ENCODE measurements at places on chromosomes 12 and 14. TPM values are rescaled to one million over a fixed set of nuclear protein-coding genes. Genes with fewer than 3 reads are reported as not detected.

Gene CD69
- 0.98 TPM for total RNA-seq

Gene PTPN11
- 139 TPM for total RNA-seq

Gene PLEKHD1
- total RNA-seq = 0.08 TPM

Gene RPS6KA5
- total RNA-seq = 2.6 TPM

Gene SAMD15
- total RNA-seq = 1.4 TPM

Gene MMP14
- 32.9 TPM for total RNA-seq

Gene DDIT3
- total RNA-seq = 47.2 TPM

Gene PROX2
- not detected for total RNA-seq

Gene MSRB3
- total RNA-seq = 89.7 TPM

Gene CPNE6
- not detected for total RNA-seq

- no peak for DNase-seq
These were observed at the start of gene PLEK2 for GRCh38 chr14:67411820-67412421. TSS of gene PLEK2 (minus strand) at chr14:67412165. CDS start at chr14:67412059, 106 bp downstream.

- DNase-seq = no peak
These were observed 35.0 kb upstream of the FKBP4 start for GRCh38 chr12:2759733-2760132.

- no peak for DNase-seq
These were observed 19.0 kb upstream of the C14orf180 start for GRCh38 chr14:104560586-104560945.

- no peak for DNase-seq
These were observed 5.7 kb upstream of the C14orf93 start for GRCh38 chr14:23015618-23016017.

DNA sequence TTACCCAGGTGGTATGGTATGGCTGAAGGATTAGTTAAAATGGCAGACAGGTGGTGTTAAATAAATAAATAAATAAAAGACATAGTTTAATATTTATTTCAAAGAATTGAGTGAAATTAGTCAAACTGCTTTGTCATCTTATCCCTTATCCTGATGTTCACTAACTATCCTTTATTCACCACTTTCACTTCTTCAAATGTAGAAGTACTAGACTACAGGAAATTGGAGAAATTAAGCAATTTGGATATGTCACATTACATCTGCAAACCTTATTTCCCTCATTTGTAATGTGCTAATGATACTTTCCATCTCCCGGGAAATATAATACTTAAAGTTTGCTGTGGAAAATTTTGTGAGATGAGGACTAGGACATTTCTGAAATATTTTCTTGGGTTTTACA is 1195.7 kb downstream of the LRFN5 start:
- DNase-seq = no peak

DNA sequence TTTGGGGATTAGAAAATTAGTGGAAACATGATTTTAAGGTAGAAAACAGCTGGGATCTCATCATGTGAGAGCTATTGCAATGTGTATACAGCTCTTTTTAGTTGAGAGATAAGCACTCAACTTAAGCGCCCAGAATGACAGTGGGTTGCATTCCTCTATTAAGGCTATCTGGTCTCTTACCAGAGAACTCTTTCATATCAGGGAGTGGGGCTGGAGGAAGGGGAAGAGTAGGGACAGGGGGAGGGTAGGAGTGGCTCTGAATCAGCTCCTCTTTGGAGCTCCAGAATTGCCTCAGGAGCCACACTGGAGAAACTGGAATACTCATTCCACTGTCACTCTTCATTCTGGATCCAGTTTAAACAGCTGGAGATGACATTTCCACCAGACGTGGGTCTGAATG is 9.2 kb upstream of the PLEKHG3 start:
- DNase-seq = no peak

DNA sequence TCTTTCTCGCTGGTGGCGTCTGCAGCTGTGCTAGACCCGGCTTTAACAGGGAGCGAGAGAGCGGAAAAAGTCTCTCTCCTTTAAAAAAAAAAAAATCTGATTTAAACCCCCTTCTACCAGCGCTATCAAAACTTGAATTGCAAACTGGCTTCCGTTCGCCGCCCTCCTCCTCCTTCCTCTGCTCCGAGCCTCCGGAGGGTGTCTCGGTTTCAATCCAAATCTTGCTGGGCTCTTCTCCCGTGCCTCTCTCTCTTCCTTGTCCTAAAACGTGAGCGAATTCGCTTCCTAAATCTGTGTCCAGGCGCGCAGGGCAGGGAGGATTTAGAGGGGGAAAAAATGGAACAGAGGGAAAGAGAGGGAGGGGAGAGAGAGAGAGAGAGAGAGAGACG is 272 bp downstream of the TBX3 start:
- no peak for DNase-seq

DNA sequence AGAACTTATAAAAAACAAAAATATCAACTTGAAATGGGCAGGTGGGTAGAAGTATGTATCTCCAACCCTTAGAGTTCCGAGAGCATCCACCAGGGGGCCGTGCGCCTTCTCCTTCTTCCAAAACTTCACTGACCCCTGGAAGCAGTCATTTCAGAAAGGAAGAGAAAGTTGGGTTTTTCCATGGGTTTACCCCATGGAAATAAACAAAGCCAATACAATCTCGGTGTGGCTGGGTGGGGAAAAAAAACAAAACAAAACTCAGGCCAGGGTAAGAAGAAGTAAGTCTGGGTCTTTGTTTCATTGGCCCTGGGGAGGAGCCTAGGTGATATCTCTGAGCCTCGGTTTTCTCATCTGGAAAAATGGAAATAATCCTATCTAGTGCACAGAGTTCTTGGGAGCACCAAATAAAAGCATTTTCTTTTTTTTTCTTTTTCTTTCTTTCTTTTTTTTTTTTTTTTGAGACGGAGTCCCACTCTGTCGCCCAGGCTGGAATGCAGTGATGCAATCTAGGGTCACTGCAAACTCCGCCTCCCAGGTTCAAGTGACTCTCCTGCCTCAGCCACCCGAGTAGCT is 33.6 kb upstream of the HNF1A start:
- DNase-seq = peak; percentile 8

DNA sequence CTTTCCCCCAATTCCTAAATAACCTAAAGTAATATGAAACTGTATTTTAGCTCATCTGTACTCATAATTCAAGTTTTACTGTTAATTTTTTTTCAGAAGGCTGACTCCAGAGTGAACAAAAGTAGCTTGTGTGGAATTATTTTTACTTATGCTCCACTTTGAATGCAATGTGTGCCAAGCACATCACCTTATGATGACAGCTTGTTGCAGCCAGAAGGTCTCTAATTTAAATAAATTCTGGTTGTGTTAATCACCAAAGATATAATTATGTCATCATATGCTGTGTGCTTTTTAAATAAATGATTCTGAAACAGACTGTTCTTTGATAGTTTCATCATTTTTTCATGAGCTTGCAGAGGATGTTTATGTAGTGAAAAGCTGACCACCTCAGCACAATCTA is 283.1 kb downstream of the TMEM117 start:
- DNase-seq = no peak

GRCh38 chr14:74255281-74255680 is 16.0 kb downstream of the VSX2 start:
- DNase-seq = no peak

GRCh38 chr12:120584343-120585149 is 3.3 kb upstream of the POP5 start:
- DNase-seq = no peak

DNA sequence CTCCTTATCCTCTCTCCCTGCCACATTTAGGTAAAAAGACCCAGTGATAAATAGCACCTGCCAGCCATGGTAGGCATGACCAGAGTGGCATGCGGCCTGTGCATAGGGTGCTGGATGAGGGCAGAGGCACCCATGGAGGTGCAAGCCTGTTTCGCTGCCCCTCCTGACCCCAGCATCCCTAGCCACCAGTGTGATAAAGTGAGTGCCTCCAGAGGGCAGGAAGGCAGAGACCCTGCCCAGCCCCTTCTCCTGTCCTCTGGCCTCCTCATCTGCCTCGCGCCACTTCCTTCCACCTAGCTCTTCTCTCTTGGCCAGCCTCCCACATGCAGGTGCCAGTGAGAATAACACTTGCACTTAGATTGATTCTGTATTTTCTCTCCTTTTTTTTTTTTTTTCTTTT is 108.3 kb upstream of the FUT8 start:
- DNase-seq = no peak

DNA sequence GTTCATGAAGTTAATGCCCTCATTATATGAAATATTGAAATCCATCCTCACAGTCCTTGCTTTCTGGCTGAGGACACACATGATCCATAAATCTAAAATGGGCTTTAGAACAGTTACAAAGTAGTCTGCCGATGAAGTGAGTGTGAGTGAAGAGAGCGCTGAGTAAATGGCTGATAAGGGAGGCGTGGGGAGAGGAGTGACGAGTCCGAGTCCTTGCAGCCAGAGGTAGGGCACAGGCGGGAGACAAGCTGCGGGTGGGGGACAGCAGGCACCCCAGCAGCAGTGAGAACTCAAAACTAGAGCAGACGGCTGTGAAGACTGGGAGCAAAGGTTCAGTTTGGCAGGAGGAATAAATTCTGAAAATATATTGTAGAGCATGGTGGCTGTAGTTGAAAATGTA is 140.1 kb upstream of the ATP2B1 start:
- DNase-seq = no peak

GRCh38 chr14:31703056-31703455 is 141.9 kb downstream of the NUBPL start:
- no peak for DNase-seq

- no peak for DNase-seq
These were observed 61.2 kb downstream of the NOC4L start for GRCh38 chr12:132205271-132206045.

DNA sequence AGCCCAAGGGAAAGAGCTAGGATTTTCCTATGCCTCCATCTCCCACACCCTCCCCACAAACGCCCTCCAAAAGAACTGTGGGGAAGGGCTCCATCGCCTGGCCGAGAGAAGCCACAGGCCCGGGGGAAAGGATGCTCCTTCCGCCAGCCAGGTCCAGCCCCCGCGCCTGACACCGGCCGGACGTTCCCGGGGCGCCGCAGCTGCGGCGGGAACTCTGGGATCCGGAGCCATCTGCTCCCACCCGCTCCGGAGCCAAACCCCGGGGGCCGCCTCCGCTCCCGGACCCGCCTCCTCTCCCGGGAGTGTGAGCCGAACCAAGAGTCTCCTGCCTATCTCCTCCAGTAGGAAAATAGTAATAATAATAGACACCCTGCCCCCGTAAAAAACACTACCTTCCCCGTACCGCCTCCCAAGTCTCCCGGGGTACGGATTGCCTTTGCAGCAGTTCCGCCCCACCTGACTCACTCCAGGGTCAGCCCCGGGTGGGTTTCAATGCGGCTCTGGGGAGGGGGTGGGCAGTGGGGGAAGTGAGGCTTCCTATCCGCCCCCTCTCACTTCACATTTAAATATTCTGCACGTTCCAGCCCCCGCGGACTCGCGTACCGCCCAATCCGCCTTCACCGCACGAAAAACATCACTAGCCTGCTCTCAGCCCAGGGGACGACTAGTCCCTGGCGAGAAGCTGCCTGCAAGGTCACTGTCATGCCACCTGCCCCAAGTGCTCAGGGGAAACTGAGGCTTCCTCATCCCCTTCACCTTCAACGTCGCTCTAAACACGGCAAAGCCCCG is 2.4 kb downstream of the AGAP2 start:
- no peak for DNase-seq

DNA sequence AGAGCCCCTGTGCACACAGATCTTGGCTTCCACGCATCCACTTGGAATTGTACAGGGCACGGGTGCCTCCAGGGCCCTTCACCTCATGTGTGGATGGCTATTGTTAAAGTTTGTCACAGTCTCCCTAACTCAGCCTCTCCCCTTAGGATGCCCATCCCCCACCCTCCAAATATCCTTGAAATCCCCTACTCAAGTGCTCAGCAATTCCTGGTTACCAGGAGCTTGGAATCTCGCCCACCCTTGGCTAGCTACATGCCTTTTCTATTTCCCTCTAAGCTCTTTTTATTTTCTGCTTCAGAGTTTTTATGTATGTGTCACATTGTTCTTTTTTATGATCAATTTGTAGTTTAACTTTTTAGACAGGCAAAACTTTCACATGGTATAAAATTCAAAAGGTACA is 13.0 kb upstream of the NR1H4 start:
- no peak for DNase-seq

DNA sequence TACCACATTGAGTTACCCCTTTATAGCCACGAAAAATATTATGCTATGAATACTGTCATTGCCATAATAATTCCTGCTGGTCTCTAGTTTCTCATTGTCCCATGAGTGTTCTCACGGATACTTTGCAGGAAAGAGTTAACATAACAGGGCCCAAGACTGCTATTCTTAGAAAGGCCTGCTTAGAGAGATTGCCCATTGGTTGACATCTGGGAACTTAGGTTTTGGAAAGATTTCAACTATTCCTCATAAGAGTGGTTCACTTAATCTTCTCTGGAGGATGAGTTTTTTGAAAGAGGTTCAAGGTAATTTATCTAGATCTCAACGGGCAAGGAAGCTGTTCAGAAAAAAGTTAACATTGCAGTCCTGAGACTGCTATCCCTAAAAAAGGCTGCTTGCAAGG is 18.4 kb upstream of the PRPF39 start:
- no peak for DNase-seq

GRCh38 chr12:107402041-107403022 is 283.3 kb upstream of the PWP1 start:
- no peak for DNase-seq

GRCh38 chr12:43883748-43884147 is 47.9 kb downstream of the TMEM117 start:
- DNase-seq = no peak

DNA sequence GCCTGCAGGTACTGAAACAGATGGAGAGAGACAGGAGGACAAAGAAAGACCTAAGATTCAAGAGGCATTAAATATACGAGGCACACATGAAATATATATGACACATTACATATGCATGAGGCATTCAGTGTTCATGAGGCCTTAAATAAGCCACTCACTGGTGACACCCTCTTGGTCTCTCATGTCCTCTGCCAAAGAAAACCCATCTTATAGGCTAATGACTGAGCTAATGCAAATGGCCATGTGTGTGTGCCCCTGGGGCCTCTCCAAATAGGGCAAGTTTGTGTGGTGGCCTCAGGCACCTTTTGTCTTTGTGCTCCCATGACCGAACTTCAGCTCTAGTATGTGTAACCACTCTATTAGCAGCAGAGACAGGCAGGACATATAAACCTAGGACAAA is 18.8 kb downstream of the COQ6 start:
- no peak for DNase-seq

DNA sequence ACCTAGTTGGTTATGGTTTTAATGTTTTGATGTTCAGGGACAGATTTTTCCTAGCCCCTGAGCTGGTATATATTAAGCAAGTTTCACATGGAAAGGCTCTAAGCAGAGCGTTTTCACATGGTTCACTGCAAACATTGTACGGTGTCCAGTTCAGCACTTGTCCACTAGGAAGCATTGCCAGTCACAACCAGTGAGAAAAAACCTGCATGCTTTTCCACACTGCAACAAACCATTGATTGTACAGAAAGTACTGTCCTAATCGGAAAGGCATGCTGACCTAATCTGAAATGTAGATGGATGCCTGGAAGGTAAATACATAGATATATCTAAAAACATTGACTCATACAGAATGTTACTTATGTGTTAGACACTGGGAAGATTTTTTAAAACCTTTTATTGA is 25.0 kb upstream of the NPAS3 start:
- no peak for DNase-seq

GRCh38 chr12:106119301-106119700 is 19.5 kb downstream of the NUAK1 start:
- DNase-seq = no peak
